ENCODE measurements at places on chromosomes 3 and 15.

DNA sequence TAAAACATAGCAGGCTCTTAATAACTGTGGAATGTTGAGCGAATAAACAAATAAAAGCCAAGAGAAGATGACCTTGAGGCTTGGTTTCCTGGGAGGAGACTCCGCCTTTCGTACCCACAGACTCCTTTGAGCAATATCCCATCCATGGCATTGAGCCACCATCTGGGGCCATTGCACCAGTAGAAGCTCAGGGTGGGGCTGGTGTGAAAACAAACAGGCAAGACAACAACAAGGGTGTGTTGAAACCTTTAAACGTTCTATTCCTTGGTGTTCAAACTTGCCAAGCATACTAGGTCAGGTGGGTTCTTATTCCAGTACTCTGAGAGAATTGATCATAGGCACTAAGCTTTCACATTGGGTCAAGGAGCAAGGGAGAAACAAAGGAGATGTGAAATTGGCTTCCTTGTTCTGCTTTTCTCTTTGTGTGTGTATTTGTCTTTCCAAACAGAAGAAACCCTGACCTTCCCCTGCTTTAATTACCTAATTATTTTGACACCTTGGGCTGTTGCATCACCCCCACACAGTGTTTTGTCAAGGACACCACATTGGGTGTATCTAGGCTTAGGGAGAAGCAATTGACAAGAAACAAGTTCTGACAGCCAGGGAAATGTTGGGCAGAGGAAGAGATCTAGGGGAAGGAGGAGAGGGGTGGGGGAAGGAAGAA, 105.1 kb upstream of the BCL6 start:
- DNase-seq: no peak

DNA sequence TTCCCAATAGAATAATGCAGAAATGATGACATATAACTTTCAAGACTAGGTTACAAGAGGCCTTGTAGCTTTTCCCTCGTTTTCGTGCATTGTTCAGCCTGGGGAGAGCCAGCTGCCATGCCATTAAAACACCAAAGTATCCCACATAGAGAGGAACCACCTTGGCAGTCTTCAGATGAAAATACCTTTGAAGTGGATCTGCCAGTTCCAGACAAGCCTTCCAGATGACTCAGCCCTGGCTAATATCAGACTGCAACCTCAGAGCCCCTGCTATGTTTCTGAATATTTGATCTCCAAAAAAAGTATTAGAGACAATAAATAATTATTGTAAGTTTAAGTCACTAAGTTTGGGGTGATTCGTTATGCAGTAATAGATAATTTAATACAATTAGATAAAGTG, 294.3 kb upstream of the GBE1 start:
- no peak for DNase-seq

DNA sequence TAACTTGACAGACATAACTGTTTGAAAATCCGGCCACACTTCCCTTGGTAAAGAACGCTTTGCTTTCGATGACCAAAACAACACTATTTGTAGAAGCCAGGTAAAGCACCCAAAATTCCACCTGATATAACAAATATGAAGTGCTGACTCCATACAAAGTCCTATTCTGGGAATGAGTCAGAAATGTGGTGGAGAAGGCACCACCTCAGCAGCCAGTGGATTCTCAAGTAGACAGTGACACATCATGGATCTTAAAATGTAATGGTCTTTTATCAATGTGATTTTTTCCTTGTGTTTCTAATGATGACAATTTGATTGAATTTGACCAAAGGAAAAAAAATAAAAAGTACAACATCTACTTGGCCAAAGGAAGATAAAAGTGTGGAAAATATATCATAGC, 135.0 kb upstream of the WNT5A start:
- no peak for DNase-seq

DNA sequence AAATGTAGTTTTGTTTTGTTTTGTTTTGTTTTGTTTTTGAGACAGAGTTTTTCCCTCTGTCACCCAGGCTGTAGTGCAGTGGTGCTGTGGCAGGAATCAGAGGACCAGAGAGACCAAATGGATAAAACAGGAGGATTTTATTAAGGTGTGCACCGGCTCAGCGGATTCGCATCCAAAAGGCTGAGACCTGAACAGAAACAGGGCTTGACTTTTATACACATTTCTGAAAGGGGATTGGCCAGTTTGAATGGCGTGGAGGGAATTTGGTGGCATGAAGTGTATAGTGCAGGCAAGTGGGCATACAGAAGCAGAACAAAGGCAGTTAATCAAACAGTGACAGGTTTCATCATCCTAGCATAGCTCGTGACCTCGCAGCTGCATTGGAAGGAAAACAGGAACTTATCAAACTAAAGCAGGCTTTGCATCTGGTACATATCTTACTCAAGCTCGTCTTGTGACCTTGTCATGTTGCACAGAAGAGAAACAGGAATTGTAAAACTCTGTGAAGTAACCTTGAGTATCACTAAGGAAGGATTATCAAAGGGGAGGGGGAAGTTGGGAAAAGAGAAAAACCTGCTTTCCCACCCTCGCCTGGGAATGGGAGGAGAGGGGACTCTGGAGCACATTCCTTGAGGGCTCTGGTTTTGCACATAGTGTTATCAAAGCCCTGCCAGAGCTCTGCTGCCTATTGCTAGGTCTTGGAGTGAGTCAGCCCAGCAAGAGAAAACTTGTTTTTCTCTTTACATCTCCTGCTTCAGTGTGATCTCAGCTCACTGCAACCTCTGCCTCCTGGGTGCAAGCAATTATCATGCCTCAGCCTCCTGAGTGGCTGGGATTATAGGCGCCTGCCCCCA, 38.5 kb downstream of the C3orf62 start:
- no peak for DNase-seq

GRCh38 chr3:40191850-40192448, 117.6 kb upstream of the EIF1B start:
- DNase-seq: peak; percentile 21
